ENCODE measurements at places on chromosomes 7 and 10.

DNA sequence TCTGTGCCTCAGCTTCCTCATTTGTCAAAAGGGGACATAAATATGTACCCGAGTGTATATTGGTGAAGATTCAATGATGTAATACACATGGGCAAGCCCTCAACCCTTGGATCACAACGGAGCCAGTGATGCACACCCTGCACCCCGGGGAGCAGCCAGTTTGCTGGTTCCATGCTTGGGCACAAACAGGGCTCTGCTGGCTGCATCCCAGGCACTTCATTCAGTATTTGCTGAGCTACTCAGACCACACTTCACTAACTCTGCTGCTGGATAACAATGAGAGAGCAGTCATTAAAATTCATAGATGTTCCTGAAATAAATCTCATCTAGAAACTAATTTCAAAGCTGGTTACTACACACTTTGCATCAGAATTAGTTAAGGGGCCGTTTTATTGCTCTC, 72.0 kb downstream of the SCRN1 start:
- peak; percentile 14 for DNase-seq

- DNase-seq, result no peak
Observed at GRCh38 chr7:117179701-117180100, 143.2 kb downstream of the WNT2 start.

DNA sequence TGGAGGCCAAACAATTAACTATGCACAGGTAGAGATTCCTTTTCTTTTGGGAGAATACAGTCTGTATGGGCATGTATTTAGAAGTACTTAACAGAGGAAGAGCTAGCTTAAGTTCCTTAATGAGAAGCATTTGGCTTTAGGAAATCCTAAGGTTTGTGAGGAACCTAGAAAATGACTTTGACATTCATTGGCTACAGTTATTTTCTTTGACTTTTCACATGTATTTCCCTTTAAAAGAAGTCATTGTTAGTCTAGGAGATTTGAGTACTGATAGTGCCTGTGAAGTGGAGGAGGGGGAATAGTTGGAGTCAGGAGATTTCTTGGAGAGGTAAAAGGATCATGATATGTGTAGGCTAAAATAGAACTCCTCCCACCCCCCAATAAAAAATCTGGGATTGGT, 3.6 kb downstream of the HELLS start:
- no peak for DNase-seq

GRCh38 chr10:81027223-81027622, 489.5 kb downstream of the SH2D4B start:
- DNase-seq, result no peak

GRCh38 chr10:33201056-33201780, 133.2 kb downstream of the NRP1 start:
- no peak for DNase-seq

DNA sequence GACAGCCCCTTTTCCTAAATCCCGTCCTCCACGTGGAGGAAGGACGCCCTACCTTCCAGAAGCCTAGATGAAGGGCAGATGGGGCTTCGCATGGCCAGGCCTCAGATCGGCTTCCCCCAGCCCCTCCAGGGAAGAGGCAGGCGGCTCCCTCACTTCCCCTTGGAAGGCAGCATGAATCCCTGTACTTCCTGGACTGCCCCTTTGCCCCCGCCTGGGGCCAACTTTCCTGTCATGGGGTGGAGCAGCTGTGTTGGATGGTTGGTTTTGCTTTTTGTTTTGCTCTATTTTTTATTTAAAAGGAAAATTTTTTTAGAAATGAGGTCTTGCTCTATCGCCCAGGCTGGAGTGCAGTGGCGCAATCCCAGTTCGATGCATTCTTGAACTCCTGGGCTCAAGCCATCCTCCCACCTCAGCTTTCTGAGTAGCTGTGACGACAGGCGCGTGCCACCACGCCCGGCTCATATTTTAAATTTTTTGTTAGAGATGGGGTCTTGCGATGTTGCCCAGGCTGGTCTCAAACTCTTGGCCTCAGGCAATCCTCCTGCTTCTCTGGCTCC, 27.2 kb downstream of the GTF2IRD1 start:
- peak; percentile 90 for DNase-seq
